Chondrocyte (in vitro differentiated cells): ENCODE measurements at places on chromosomes 6 and 20. TPM values are rescaled to one million over a fixed set of nuclear protein-coding genes. Genes with fewer than 3 reads are reported as not detected.

MEP1A gene
- not detected in 3 replicates for total RNA-seq

DNA sequence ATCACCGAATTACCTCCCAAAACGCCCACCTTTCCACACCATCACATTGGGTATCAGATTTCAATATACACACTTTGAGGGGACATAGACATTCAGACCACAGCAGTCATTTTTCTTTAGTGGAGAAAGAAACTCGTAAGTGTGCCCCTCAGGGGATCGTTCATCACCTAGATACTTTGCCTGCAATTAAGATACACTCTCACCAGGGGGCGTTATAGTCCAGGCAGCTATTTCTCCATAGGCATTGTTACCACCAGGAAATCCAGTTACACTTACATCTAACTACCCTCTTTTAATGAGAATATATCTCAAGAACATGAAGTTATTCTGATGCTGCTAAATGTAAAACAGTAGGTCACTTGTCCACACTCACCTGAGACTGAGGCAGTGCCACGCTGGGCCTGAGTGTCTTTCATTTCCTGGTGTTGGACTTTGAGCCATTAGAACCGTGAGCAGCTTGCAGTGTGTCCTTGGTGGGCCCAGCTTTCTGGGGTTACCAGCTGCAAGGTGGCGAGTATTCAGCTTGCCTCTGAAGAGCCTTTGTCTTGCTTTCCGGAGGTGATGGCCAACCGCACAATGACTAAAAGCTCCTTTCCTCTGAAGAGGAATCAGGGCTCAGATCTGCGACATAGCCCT, 35.1 kb upstream of the UNC93A start:
- DNase-seq: no peak
- no peak overlapping the region for H3K4me3 ChIP-seq
- no peak overlapping the region for H3K27ac ChIP-seq
- peaks cover 12% of the 10 kb centered on the region for H3K27me3 ChIP-seq
- H3K36me3 ChIP-seq: peaks cover 5% of the 10 kb centered on the region
- no peaks in the 10 kb centered on the region for H3K4me1 ChIP-seq

DNA sequence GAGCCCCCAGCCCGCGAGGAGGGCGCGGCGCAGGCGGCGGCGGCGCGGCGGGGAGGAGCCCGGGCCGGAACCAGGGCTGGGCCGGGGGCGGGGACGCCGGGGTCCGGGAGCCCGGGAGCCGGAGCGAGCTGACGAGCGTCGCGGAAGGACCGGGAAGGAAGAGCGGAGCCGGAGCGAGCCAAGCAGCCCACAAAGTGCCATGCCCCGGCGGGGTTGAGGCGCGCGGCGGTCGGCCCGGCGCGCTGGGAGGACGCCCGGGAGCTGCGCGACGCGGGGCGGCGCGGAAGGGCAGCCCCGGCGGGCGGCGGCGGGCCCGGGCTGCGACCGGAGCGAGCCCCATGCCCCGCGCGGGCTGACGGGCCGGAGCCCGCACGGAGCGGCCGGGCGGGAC, 289 bp downstream of the FOXP4 start:
- H3K27me3 ChIP-seq: peaks cover 1% of the 10 kb centered on the region
- peaks cover 19% of the 10 kb centered on the region for H3K4me1 ChIP-seq

- no peaks in the 10 kb centered on the region for H3K4me1 ChIP-seq
- H3K27me3 ChIP-seq: no peaks in the 10 kb centered on the region
- no peak overlapping the region for H3K27ac ChIP-seq
- peaks cover 7% of the 10 kb centered on the region for H3K36me3 ChIP-seq
- H3K4me3 ChIP-seq: no peak overlapping the region
- DNase-seq: no peak
Measured at GRCh38 chr6:70753870-70754380, 86.2 kb downstream of the SMAP1 start.

DNA sequence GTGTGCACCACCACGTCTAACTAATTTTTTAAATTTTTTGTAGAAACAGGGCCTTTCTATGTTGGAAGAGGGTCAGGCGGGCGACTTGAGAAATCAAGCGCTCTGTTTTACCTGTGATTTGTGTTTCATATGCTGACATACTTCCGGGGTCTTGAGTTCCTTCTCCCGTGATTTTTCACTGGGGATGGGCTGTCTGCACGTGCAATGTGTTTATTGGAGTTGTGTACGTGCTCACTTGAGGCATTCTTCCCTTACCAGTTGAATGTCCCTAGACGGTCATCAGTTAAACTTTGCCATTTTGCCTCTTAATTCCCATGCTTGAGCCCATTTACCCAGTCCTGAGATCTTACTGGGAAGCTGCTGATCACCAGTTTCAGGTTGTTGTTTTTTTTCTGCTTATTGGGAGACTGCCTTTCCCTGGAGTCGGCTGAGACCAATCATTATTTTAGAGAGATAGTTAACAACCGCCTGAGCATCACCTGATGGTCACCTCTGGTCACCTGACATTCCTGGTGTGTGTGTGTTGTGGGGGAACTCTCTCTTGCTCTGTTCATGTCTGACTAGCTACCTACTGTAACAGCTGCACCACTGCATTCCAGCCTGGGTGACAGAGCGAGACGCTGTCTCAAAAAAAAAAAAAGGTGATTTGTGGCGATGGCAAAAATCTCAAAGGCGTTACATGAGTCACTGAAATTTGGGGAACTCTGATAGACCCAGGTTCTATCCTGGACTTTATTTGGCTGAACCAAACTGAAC, 34.8 kb upstream of the NCOA3 start:
- no peaks in the 10 kb centered on the region for H3K27me3 ChIP-seq
- H3K4me1 ChIP-seq: peaks cover 32% of the 10 kb centered on the region
- no peak for DNase-seq

- no peaks in the 10 kb centered on the region for H3K27me3 ChIP-seq
- H3K4me1 ChIP-seq: peaks cover 25% of the 10 kb centered on the region
- no peaks in the 10 kb centered on the region for H3K36me3 ChIP-seq
- DNase-seq: no peak
Measured at GRCh38 chr6:12538881-12539357, 177.6 kb upstream of the PHACTR1 start.

DNA sequence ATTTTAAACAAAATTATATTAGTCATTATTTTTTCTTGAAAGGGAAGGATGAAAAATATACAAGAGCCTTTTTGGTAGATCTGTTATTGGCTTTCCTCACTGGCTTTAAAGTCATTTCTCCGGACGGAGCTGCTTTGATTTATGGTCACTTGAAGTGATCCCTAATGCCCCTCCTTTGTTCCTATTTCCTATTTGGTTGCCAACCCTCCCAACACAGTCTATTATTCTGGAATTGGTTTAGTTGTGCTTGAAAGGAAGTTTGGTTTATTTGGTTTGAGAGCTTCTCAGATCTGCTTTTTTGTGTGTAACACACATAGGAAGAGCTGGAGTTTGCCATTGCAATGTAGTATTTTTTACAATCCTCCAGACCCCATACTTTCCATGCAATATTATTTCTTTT, 347.9 kb downstream of the RFPL4B start:
- H3K36me3 ChIP-seq: no peaks in the 10 kb centered on the region
- no peak overlapping the region for H3K27ac ChIP-seq
- H3K4me1 ChIP-seq: peaks cover 15% of the 10 kb centered on the region
- H3K27me3 ChIP-seq: no peaks in the 10 kb centered on the region
- DNase-seq: no peak

- no peaks in the 10 kb centered on the region for H3K4me1 ChIP-seq
- H3K36me3 ChIP-seq: no peaks in the 10 kb centered on the region
- DNase-seq: no peak
- H3K27ac ChIP-seq: no peak overlapping the region
- no peak overlapping the region for H3K4me3 ChIP-seq
Measured at GRCh38 chr20:16864069-16864468, 115.9 kb downstream of the OTOR start.
